Activated T-helper 17 cell treated with anti-CD3 and anti-CD28 coated beads, Interleukin-2, amount 50 U/mL, for 72 hours (primary cell): ENCODE measurements at places on chromosomes 5 and 9.
A peak's percentile ranks its signal among the peaks of the same experiment; 100 is the strongest.

DNA sequence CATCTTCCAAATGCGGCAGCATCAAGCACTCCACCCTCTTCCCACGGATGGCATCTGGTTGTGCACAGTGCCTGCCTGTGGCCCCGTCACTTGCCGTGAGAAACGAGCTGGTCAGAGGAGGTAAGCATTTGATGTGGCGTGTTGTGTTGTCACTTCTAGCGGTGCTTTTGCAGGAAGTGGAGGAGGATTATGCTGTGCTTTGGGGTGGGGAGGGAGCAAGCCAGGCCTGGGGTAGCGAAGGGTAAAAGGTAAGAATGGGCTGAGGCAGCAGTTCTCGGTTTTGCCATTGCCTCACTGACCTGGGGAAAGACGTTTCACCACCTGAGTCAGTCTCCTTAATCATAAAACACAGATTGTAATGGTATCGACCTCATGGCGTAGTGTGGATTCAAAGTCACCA, 2.3 kb upstream of the POMT1 start:
- H3K4me1 ChIP-seq = peaks cover 32% of the 10 kb centered on the region
- H3K27me3 ChIP-seq = no peaks in the 10 kb centered on the region
- H3K36me3 ChIP-seq = peaks cover 73% of the 10 kb centered on the region
- peak overlapping the region; percentile 95 for H3K27ac ChIP-seq
- ATAC-seq = peak; percentile 77

GRCh38 chr9:7402334-7403027, 397.1 kb downstream of the DMAC1 start:
- no peak for ATAC-seq
- H3K36me3 ChIP-seq = no peaks in the 10 kb centered on the region
- no peak overlapping the region for H3K27ac ChIP-seq
- H3K4me3 ChIP-seq = no peak overlapping the region

- H3K27ac ChIP-seq = no peak overlapping the region
- H3K27me3 ChIP-seq = no peaks in the 10 kb centered on the region
- ATAC-seq = no peak
Observed at GRCh38 chr9:16445141-16445920, 425.1 kb downstream of the BNC2 start.

- peaks cover 6% of the 10 kb centered on the region for H3K27me3 ChIP-seq
- no peaks in the 10 kb centered on the region for H3K36me3 ChIP-seq
- no peak for ATAC-seq
- peaks cover 4% of the 10 kb centered on the region for H3K4me1 ChIP-seq
Observed at GRCh38 chr9:135358552-135358940, 121.0 kb upstream of the PPP1R26 start.

DNA sequence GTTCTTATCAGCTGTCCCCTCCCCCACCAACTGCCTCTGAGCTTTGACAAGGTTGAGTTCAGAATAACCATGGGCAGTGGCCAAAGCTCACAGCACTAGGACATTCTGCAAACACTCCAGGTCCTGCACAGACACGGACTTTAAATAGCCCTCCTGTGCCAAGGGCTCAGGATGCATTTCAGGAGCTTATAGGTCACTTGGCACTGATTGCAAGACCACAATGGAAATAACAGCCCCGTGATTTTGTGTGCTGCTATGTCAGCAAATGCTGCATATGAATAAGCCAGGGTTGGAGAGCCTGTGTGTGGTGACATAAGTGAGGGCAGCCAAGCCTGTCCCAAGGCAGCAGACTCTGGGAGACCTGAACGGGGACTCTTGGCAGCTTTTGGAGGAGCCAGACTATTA, 150.7 kb downstream of the DMRT2 start:
- no peak overlapping the region for H3K27ac ChIP-seq
- H3K4me1 ChIP-seq = no peaks in the 10 kb centered on the region
- no peak for ATAC-seq
- H3K27me3 ChIP-seq = peaks cover 6% of the 10 kb centered on the region
- no peaks in the 10 kb centered on the region for H3K36me3 ChIP-seq
- H3K4me3 ChIP-seq = no peak overlapping the region

- peak; percentile 85 for ATAC-seq
- H3K4me1 ChIP-seq = peaks cover 29% of the 10 kb centered on the region
- H3K36me3 ChIP-seq = peaks cover 82% of the 10 kb centered on the region
- H3K4me3 ChIP-seq = peak overlapping the region; percentile 78
- H3K27ac ChIP-seq = peak overlapping the region; percentile 91
Observed at GRCh38 chr5:100890461-100891008, 12.5 kb downstream of the ST8SIA4 start.
